ENCODE measurements at places on chromosomes 12 and 14.

DNA sequence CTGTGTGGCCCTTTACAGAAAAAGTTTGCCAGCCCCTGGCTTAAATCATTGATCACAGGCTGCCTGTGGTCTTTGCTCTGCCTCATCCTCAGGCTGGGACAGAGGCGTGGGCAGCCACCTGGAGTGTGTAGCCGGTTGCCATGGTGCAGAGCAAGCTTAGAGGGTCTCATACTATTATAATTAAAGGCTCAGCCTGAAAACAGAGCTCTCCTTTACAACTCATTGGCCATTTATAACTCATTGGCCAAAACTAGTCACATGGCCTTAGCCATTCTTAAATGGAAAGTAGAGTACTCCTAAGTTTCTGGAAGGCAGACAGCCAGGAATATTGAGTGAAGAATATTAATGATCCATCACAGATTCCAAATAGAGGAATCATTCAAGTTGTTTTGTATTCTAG is 3.0 kb downstream of the HSP90B1 start:
- no peak for DNase-seq

DNA sequence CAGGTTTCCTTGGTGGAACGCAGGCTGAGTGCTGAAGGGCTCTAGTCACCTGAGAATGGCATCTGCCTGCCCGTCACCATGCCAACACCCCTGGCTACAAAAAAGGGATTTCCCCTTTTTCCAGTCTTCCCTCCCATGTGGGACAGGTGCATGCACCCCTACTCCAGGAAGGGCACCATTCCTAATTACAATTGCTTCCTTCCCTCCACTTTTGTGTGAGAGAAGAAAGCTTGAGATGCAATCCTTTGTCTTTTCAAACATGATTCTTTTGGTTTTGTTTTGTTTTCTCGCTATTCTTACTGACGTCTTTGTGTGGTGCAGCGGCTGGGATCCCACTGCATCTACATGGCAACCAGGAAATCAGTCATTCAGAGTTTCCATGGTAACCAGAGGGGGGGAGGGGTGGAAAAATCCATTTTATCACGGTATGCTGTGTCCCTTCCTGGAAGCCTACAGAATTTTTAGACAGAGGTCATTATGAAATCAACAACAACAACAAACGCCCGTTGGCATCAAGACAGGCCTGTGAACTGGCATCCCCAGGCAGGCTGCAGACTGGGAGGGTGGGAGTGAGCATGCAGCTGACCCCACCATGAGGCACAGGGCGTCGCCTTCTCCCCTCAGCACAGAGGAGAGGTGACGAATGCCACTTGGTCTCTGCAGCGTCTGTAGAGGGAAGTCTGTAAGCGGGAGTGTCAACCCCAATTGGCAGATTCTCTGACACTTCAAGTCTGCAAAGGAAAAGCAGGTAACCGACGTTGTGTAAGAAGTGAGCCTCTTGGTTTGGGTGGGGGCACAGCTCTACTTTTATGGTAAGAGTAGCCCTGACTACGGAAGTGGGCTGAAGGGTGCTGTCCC is 13.6 kb upstream of the GNG2 start:
- DNase-seq, result peak; percentile 55

GRCh38 chr14:41506552-41506951 is 100.1 kb upstream of the LRFN5 start:
- no peak for DNase-seq

GRCh38 chr12:55711786-55712553 is 3.9 kb upstream of the BLOC1S1 start:
- no peak for DNase-seq

- DNase-seq, result no peak
Observed at GRCh38 chr12:6405963-6406362, 22.0 kb downstream of the LTBR start.

DNA sequence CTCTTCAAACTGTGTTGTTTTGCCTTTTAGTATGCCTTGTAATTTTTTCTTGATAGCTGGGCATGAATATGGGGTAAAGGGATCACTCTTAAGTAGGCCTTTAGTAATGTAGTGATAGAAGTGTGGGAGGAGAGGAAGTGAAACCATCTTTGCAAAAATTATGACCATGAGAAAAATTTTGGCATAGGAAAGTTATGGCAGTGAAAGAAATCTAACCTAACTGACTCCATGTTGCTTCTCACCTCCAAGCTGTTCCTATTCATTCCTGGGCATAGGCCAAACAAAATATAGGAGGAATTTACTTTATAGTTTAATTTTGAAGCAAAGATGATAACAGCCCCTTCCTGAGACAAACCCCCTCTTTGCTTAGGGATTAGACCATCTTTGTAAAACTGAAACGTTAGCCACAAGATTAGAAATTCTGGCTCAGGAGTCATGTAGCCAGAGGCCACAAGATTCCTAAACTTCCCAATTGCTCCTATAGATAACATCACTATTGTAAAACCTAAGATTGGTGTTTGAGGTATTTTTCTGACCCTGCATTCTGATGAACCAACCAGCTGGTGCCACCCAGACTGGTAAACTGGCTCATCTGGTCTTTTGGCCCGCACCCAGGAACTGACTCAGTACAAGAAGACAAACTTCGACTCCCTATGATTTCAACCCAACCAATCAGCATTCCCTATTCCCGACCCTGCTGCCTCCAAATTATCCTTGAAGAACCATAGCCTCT is 45.8 kb downstream of the CRADD start:
- no peak for DNase-seq

DNA sequence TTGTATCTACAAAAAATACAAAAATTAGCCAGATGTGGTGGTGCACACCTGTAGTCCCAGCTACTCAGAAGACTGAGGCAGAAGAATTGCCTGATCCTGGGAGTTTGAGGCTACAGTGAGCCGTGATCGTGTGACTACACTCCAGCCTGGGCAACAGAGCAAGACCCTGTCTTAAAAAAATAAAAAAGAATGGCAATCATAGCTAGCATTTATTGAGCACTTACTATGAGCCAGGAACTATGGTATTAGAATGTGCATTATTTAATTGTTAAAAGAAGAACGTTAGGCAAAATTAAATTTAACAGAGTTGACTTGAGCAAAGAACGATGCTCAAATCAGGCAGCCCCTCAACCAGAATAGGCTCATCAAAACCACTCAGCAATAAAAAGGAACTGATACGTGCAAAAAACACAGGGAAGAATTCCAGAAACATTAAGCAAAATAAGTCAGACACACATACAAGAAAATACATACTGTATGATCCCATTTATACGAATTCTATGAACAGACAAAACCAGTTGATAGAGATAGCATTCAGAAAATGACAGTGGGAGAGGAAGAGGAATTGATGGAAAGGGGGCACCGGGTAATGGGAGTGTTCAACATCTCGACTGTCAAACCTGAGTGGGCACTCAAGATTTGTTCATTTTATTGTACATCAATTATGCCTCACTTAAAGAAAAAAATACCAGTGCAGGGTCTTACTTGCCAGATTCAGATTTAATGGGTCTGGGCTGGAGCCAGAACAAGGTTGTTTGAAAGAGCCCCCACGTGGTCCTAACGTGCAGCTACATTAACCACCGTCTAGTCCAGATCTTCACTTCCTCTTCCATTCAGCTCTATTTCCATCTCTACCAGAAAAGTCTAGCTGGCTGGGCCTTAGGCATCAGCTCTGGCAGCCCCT is 8.0 kb downstream of the SCNN1A start:
- no peak for DNase-seq

DNA sequence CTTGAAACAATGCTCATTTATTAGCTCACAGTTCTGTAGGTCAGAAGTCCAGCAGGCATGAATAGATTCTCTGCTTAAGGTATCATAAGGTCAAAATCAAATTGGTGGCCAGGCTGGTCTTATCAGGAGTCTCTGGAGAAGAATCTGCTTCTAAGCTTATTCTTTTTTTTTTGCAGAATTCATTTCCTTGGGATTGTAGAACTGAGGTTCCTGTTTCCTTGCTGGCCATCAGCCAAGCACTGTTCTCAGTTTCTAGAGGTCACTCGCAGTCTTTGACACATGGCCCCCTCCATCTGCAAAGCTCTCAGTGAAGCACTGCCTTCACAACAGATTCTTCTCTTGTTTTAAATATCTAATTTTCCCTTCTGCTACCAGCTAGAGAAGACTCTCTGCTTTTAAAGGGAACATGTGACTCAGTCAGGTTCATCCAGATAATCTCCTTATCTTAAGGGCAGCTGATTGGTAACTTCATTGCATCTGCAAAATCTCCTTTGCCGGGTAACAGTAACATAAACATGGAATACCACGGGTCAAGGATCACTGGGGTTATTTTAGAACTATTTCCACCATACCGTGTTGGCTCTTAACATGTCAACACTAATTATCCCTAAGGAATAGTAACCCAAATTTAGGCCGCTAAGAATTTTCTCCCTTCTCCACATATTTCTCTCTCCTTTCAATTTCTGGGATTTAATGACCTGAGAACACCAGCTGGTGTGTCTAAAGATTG is 25.3 kb downstream of the RHOJ start:
- no peak for DNase-seq

- DNase-seq, result no peak
Observed at GRCh38 chr12:2052826-2053678, at the start of gene CACNA1C. Gene CACNA1C (plus strand): TSS chr12:2052987. CDS start chr12:2053563, 576 bp downstream.

DNA sequence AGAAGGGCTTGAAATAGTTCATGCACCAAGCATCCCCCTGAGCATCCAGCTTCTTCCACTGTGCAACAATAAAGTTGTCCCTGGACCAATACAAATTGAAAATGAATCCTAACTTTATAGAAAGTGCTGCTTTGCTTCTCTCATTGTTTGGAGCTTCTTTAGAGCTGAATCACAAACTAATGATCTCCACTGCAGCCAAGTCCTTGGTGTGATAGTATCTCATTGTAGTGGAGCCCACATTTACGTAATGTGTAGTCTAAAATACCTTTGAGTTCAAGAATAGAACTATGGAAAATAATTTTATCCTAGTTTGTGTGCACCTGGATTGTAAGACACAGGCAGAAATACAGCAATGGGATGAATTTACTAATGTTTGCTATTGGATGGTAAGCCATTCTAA is 319.9 kb downstream of the EGLN3 start:
- no peak for DNase-seq

DNA sequence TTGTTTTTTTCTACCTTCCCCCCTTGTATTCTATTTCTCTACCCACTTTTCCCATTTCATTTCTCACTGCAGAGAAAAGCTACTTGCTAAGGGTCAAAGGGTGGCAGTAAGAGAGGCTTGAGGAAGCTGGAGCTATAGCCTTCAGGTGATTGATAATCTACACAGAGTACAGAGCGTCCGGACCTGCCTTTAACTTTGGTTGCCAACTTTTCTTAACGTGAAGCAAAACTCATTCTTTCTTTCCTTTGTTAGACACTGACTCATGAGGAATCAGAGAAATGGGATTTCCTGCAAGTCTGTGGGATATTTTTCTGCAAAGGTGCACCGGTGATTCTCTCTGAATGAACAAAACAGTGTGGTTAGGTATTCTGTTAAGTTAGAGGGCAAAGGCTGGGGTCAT is 133.3 kb downstream of the RMST start:
- no peak for DNase-seq

GRCh38 chr12:104443008-104443407 is 13.7 kb upstream of the CHST11 start:
- no peak for DNase-seq

DNA sequence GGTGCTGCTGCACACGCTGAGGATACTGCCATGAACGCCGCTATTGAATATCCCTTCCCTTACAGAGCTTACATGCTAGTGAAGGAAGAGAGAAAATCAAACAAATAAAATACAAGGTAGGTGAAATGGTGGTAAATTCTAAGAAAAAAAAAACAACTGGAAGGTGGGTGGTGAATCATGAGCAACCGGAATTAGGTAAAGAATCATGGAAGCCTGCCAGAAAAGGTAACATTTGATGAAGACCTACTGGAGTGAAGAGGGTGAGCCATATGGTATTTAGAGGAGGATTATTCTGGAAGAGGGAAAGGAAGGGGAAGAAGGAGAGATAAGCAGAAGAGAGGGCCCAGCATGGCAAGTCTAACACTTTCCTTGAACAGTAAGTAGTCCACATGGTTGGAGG is 76.1 kb downstream of the LRIG3 start:
- no peak for DNase-seq

GRCh38 chr12:124142395-124143035 is 152.4 kb upstream of the RFLNA start:
- DNase-seq, result no peak

DNA sequence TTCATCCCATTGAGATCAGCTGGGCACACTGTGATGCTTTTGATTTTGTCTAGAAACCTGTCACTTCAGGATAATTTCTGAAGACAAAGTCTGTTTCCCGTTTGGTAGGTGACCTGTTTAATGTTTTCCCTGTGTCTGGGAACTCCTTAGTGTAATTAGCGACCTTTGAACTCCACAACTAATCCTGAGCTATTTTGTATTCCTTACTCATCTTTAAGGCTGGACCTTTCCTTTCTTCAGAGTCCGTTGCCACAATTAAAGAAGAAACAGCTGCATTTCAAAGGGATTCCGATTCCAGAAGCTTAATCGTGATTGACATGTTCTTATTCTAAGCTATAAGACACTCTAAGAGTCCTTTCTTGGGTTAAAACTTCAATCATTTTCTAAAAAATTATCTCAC is 22.0 kb downstream of the AP5M1 start:
- no peak for DNase-seq

DNA sequence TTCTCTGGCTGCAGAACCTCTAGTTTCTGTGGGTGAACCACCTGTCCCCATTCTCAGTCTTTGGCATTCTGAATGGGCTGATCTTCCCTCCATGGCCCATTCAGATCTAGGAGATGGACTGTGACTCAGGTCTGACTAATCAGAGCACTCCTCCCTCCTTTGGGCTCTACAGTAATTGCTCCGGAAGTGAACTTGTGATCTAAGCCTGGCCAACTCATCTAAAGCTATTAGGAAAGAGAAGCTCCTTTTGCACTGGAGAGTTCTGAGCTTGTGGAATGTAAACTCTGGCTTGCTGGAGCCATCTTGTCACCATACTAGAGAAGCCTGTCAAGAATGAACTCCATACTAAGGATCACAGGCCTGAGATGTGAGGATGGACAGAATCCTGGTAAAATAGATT is 168.2 kb downstream of the SUDS3 start:
- no peak for DNase-seq

DNA sequence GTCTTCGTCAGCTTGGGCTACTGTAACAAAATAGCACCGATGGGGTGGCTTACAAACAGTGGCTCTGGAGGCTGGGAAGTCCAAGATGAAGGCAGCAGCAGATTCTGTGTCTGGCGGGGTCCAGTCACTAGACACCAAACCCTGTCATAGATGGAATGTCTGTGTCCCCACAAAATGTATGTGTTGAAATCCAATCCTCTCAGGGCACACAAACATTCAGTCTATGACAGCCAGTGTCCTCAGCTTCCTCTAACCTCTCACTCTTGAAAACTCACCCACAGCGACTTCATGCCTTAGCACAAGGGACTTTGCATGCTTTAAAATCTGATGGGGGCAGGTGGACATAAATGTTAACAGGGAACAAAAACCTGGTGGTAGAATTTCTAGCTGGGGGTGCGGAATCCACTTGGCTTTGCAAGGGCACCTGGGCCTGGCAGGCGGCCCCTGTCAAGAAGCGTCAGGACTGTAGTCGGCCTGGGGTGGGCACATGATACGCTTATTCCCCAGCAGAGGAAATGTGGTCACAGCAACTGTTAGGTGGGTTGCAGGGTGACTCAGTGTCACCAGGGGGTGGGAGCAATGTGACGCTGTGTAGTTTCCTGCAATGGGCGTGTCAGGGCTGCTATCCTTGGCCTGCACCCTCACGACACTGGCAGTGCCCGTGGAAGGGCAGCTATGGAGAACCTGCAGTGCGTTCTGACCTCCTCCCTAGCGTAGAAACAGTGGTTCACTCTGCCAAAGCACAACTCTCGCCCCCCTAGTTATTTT is 17.7 kb downstream of the RIN3 start:
- no peak for DNase-seq
